ENCODE measurements at places on chromosomes 13 and 19.

DNA sequence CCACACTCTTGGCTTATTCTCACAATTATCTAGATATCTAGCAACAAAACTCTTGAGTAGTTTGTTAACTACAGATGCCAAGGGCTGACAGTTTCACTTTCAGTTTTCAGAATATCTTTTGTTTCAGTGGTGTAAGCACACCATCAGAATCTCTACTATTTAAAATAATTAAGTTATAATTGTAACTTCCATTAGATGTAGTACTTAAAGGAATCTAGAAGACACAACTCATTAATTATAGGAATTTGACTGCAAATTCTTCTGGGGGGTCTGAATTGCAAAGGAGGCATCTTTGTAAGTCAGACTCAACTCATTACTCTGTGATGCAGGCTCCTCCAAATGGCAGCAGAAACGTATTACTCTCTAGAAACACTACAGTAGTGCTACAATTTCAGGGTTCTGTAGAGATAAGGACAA is 44.9 kb upstream of the USPL1 start:
- DNase-seq = peak; percentile 57

GRCh38 chr19:18441804-18442788 is 4.2 kb upstream of the ISYNA1 start:
- no peak for DNase-seq

GRCh38 chr13:24672141-24673132 is 7.8 kb upstream of the ATP12A start:
- peak; percentile 55 for DNase-seq

DNA sequence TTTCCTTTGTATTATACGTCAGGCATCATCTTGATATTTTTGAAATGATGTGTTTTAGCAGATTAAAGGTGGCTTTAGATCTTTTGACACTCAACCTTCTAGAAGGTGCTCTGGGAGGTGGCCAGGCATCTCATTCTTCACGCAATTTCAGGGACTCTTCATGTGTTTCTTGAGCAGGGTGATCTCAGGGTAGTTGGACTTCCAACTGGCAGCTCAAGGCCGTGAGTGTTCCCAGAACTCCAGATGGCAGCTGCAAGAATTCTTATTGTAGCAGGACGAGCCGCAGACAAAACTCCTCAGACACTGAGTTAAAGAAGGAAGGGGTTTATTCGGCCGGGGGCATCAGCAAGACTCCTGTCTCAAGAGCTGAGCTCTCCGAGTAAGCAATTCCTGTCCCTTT is 82.5 kb upstream of the UBAC2 start:
- no peak for DNase-seq

DNA sequence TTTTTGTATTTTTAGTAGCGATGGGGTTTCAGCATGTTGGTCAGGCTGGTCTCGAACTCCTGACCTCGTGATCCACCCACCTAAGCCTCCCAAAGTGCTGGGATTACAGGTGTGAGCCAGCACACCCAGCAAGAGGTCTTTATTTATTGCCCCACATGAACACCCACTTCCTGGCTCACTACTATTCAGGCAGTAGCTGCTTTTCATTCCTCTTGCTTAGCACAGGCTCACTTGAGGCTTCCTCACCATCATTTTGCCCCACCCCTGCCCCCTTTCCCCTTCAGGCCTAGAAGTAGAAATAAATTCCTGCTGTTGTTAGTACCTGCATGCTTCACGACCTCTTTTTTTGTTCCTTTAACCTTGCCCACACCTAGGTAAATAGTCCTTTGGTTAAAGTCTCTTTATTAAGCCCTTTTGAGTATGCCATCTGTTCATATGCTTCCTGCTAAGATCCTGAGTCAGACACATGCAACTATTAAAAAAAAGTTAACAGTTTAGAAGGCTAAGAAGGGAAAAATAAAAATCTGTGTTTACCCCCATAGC is 33.5 kb upstream of the ITM2B start:
- no peak for DNase-seq

- DNase-seq = peak; percentile 66
These were observed 8.2 kb downstream of the FXYD5 start for GRCh38 chr19:35162471-35163326.

DNA sequence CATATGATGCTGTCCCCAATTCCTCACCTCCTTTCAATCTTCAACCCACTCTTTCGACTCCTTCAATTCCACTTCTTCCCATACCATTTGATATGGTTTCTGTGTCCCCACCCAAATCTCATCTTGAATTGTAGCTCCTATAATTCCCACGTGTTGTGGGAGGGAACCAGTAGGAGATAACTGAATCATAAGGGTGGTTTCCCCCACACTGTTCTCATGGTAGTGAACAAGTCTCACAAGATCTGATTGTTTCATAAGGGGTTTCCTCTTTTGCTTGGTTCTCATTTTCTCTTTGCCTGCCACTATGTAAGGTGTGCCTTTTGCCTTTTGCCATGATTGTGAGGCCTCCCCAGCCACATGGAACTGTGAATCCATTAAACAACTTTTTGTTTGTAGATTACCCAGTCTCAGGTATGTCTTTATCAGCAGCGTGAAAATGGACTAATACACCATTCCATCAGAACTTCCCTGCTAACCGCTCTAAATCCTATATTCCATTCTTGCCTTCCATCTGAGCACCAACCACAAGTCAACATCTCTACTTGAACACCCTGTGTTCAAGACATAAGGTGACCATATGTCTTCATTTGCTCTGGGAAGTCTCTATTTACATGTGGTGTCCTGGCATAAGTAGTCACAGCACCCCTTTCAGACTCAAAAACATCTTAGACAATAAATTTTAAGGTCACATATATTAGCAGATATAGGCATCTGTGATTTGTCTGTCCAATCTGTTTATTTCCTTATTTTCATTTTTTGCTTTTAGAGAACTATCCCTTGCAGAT is 122.9 kb downstream of the TSHZ3 start:
- no peak for DNase-seq

DNA sequence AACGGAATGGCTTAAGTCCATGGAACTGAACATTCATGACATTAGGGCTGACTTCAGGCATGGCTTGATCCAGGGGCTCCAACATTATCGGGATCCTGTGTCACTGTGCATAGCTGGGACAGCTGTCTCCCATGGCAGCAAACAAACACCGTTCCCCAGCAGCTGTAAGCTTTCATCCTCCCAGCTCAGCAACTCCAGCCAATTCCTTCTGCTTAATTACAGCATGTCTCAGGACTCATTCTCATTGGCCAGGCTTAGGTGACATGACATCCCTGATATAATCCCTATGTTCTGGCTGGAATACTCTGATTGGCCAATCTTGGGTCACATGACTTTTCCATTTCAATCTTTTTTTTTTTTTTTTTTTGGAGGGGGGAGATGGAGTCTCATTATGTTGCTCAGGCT is 10.9 kb upstream of the TLE5 start:
- peak; percentile 26 for DNase-seq

- DNase-seq = peak; percentile 43
These were observed 19.3 kb downstream of the CCNE1 start for GRCh38 chr19:29831041-29831548.
